ENCODE measurements at places on chromosomes 4 and X.

- no peak for DNase-seq
Measured at GRCh38 chr4:2734612-2735011, 21.5 kb downstream of the TNIP2 start.

DNA sequence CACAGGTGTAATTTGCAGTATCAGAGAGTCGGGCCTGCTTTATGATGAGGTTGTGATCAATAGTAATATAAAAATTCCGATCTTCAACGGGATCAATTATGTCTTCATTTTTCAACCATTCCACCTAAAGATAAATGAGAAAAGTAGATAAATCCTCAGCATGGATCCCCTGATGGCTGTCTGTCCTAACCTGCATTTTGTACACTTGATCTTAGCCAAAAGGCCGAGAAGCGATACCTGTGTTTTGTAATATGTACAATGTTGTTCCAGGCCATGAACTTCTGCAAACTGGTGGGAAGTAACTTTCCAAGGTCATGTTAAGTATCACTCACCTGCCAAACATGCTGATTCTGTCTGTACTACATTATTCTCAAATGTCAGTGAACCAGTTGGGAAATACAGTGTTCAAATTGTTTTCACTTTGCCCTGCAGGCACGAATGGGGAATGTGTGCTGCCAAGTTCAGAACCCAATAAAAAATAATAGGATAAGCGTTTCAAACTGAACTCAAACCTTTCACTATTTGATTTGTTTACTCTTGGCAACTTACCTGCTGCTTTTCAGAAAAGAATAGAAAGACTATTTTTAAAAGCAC is 298.1 kb downstream of the UNC5C start:
- DNase-seq = no peak

- DNase-seq = no peak
Measured at GRCh38 chr4:38406243-38406642, 257.8 kb upstream of the KLF3 start.

- DNase-seq = no peak
Measured at GRCh38 chr4:821631-822030, 4.3 kb downstream of the CPLX1 start.

GRCh38 chr4:48247142-48247877 is 22.3 kb downstream of the TEC start:
- DNase-seq = no peak

GRCh38 chrX:149570668-149571067 is 16.6 kb downstream of the MAGEA9B start:
- DNase-seq = no peak

GRCh38 chrX:118884552-118885138 is 61.0 kb downstream of the ZCCHC12 start:
- no peak for DNase-seq

DNA sequence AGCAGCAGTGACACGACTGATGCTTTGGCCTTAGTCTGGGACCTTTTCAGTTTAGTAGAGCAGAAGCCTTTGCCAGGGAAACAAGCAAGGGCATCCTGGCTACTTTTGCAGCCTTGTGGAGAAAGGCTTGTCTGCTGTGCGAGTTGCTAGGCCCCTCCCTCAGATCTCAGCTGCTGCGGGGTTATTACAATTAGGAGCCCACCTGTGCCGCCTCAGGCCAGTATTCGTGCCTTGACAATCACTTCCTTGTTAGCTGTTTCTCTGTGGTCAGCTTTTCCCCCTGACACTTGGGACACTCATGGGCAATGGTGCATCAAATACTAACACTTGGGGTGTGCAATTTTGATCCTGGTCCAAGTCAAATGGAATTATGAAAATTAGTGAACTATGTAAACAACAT is 67.9 kb downstream of the SH2D1A start:
- no peak for DNase-seq

GRCh38 chr4:84324303-84325245 is 174.5 kb downstream of the NKX6-1 start:
- DNase-seq = no peak

DNA sequence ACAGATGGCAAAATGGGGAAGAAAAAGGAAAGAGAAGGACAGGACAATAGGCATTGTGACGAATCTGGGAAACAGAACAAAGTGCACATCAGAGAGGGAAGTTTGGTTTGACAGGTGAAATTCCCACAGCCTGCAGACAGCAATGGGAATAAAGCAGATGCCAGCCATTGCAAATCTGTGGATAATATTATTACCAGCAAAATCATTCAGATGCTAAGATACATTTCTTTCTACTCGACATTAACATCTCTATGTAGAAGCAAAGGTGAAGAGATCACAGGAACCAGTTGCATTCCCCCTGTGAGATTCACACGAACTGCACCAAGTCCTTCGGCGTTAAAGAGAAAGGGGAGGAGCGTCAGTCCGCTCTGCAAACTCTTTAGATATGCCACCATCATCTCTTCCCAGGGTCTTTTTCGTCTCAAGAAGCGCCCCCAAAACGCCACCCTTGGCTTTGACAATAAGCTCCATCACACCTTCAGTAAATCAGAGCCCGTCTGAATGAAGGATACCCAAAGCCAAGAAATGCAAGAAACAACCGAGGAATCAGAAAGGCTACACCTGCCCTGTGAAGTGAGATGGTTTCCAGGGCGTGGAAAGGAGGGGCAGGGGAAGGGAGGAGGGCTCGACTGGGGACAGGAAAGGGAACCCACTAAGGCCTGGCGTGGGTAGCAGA is 1.9 kb downstream of the NEUROG2 start:
- DNase-seq = no peak

- DNase-seq = no peak
Measured at GRCh38 chr4:141121768-141122454, 11.4 kb downstream of the RNF150 start.

DNA sequence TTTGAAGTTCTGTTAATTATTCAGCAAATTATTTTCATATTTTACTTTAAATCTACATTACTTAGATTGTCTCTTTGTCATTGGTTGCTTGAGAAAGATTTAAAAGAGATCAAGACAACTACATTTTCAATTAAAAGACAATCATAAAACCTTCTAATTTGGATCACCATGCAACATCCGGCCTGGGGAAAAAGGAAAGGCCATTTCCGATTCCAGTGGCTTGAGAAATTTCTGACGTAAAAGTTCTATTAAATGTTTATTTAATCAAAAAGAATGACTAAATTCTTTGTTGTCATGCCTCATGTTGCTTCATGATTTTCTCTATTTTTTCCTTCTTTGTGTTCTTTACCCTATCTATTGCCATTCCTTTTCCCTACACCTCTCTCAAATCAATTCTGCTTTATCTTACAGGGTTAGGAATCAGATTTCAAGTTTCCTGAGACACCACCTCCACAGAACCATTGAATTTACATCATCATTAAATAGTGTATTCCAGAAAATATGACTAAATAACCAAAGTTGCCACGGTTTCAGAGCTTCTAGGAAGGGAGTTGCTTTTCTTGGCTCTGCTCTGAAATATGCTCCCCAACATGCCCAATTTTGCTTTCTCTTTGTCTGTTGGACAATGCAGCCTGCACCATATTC is 124.6 kb upstream of the ACSL4 start:
- no peak for DNase-seq

GRCh38 chrX:151680805-151681204 is 14.5 kb upstream of the PRRG3 start:
- no peak for DNase-seq

GRCh38 chr4:81366779-81367178 is 104.9 kb downstream of the RASGEF1B start:
- DNase-seq = no peak

DNA sequence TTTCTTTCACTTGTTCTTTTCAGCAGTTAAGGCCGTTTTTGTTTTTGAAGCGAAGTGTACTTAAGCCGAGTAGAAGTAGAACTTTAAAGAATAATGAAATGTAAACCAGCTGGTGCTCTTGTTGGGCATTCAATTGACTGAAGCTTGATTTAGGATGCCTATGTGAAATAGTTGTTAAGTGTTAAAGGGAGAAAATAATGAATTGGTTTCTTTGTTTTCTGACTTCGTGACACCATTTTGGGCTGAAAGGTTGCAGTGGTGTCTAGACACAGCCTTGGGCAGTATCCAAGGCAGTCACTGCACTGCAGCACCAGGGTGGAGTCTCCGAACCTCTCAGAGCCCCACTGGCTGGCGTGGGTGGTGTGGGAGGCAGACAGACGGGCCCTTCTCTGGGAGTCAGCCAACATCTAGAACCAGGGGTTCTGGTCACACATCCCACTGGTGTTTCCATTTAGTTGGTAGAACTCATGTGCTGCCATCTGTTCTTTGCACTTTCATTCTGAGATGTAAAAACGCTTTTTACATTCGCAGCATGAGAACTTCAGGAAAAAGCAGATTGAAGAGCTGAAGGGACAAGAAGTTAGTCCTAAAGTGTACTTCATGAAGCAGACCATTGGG is 3.5 kb downstream of the UCHL1 start:
- DNase-seq = no peak

DNA sequence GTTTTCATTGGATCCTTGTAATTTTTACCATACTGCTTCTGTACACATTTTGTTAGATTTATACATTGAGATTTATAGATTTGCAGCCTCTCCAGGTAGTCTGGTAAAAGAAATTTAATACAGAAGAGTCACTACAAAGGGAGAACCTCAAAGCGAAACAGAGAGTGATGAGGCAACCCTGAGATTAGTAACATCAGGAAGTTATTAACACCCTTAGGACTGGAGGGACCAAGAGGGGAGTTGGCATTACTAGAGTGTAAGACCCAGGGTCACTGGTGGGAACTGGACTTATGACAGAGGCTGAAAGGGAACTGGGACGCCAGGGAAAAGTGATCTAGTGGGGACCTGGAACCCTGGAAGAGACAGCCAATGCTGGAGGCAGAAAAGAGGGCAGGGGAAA is 20.6 kb upstream of the MAML3 start:
- DNase-seq = no peak

- DNase-seq = no peak
Measured at GRCh38 chr4:5708449-5709206, at the start of gene EVC2. TSS of gene EVC2 (minus strand) at chr4:5708559. CDS start at chr4:5708513, 46 bp downstream.

- no peak for DNase-seq
Measured at GRCh38 chrX:30156880-30157560, 58.3 kb upstream of the MAGEB2 start.

DNA sequence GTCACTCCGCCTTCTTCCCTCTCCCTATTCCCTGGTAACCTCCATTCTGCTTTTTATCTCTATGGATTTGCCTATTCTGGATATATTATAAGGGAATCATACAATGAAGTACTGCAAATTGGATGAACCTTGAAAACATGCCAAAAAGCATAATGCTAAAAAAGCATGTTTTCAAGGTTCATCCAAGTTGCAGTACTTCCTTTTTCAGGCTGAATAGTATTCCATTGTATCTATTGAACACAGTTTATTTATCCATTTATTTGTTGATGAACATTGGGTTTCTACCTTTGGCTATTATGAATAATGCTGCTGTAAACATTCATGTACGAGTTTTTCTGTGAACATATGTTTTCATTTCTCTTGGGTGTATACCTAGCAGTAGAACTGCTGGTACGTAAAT is 9.2 kb downstream of the SAP30 start:
- no peak for DNase-seq

DNA sequence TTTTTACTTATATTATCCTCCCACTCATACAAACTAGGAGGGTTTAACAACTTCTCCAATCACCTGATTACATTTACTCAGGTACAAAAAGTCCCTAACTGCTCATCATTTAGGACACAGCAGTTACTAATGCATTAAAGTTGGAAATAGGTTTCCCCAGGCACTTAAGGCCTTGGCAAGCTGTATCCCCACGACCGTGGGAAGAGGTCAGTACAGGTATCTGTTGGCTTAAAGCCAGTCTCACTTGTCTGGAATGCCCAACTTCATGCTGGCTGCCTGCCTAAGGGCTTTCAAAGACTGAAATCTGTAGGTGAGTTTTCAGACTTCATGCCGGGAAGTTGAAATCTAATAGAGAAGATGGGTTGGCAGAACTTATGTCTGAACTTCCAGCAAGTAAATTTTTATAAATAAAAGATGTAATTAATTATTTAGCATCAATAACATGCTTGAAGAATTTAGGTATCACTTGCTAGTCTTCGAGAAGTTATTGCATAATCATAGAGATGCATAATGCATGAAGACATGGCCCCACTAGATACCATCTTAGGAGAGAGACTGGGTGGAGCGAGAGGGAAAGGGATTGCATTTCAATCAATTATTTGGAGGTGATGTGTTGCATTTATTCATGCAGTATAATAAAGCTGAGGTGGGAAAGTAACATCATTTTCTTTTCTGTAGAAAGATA is 54.2 kb downstream of the SCD5 start:
- no peak for DNase-seq

GRCh38 chr4:94488670-94489069 is 36.9 kb downstream of the PDLIM5 start:
- DNase-seq = no peak

- no peak for DNase-seq
Measured at GRCh38 chr4:119136546-119136945, 914 bp downstream of the MYOZ2 start.

DNA sequence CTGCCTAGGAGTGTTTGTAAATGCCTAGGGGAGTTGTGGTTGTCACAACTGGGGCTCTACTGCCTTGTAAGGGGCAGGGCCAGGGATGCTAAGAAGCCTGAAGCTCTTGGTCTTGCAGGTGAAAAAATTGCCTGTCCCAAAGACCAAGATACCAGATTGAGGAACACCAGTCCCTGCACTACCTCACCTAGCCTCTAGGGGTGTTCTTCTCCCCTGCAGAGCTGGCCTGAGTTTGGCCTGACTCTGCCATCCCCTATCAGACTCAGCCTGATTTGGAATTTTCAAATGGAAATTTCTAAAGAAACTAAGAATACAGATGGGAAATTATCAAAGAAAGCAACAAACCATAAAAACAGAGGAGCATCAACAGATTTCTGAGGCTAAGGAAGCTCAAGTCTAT is 90.4 kb downstream of the ZC4H2 start:
- no peak for DNase-seq

GRCh38 chr4:78864405-78865024 is 74.7 kb downstream of the PAQR3 start:
- DNase-seq = no peak

- no peak for DNase-seq
Measured at GRCh38 chrX:40496728-40497127, 84.0 kb upstream of the ATP6AP2 start.

DNA sequence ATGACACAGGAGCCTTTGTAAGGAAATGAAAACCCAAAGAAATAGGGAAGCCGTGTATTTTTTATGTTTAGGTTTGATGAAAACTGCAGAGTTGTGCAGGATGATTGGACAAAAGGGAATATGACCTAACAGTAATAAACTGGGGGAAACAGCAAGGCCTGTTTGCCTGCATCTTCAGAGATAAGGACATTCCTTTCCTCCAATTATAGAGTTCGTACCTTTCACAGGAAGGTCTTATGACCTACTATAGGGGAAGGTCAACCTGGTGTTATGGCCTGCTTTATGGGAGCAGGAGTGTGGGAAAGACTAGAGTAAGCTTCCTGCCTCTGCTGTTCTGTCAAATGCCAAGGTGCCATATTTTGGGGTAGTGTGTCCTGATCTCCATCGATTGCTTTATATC is 42.5 kb downstream of the BBS12 start:
- no peak for DNase-seq

Data from esophagus squamous epithelium (tissue), 5 donors.